ENCODE measurements at places on chromosomes 3 and 15.

DNA sequence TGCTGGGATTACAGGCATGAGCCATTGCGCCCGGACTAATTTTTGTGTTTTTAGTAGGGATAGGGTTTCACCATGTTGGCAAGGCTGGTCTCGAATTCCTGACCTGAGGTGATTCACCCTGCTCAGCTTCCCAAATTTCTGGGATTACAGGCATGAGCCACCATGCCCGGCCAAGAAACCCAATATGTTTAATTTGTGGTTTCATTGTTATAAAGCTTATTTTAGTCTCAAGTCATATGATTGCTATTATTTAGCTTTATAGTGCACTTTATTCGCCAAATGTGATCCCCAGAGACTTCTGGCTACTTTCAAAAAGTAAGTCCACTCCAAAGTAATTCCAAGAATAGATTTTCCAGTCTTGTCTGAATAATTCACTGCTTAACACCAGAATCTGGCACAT lies 19.3 kb upstream of the SLC4A7 start:
- DNase-seq = no peak

GRCh38 chr15:52289629-52290081 lies 5.9 kb downstream of the MYO5C start:
- no peak for DNase-seq

DNA sequence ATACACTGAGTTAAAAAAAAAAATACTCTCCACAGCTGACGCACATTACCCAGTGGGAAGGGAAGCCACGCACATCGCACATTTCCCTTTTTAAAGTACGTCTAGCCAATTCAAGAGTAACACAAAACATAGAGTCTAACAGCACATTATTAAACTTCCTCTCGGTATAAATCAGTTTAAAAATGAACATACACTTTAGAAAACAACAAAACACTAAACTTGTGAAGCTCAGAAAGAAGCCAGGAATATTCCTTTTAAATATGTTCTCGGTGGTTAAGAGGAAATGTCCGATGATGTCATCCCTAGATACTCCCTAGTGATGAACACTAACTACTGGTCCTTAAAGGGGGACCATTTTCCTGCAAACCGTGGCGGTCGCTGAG lies 721 bp downstream of the MYEF2 start:
- DNase-seq = no peak

- no peak for DNase-seq
Measured at GRCh38 chr3:80983753-80984152, 777.7 kb downstream of the GBE1 start.

- DNase-seq = no peak
Measured at GRCh38 chr3:170866499-170866898, 3.5 kb downstream of the RPL22L1 start.

DNA sequence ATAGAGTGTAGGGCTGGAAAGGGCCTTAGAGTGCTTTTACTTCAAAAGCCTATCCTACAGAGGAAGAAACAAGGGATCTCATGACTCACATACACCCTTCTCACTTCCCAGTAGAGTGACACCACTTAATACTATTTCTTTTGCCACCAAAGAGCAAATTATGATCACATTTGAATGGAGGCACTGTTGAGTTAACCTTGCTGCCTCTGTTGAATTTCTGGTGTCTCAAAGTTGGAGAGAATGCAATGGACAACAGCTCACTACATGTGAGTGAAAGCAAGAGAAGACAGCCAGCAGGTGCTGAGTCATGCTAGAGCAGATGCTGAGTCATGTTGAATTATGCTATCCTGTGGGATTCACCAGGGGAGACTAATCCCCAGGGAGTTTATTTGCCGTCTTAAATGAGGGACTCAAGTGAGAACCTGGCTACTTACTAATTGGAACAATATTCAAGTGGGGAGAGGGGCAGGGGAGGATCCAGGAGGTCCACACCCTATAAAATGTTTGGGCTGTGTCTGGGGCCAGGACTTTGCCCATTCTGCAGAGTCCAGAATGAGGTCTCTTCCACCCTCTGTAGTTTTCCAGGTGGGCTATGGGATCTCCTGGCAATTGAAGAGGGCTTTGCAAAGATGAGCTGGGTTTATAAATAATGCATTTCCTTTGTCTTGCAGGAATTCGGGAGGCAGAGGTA lies 35.8 kb downstream of the ST8SIA2 start:
- DNase-seq = no peak

DNA sequence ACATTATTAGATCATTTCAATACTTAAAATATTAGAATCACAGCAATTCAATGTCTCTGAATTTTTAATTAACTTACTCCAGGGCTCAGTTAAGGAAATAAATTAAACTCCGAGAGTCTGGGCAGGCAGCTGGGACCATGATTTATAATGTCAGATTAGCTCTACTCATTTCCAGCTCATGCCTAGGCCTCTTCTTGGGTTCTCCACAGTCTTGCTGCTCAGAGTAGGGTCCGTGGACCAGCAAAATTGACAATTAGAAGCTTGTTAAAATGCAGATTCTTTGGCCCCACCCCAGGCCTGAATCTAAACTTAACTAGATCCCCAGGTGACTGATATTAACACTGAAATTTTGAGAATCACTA lies 28.2 kb downstream of the ADAMTS9 start:
- no peak for DNase-seq

- DNase-seq = no peak
Measured at GRCh38 chr3:15557511-15557946, 36.0 kb upstream of the COLQ start.

DNA sequence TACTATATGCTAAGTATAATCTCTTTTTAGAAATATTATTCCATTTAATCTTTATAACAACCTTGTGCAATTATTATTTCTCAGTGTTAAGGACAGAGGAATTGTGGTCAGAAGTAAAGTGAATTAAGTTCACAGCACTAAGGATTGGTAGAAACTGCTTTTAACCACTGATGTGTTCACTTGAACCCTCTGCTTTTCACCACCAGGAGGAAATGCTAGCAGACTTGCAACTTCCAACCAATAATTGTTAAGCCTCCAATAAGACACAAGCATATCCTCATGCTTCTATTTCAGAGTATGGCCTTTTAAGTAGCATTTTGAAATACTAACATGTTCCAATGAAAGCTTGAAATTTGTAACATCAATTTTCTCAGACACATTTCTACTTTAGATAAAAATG lies 527.4 kb downstream of the SI start:
- no peak for DNase-seq

GRCh38 chr3:149969110-149969939 lies 1.4 kb downstream of the PFN2 start:
- no peak for DNase-seq

Measured in stimulated activated CD8-positive, alpha-beta memory T cell treated with anti-CD3 and anti-CD28 coated beads, Interleukin-4, amount 100 ng/mL, for 1 hour (primary cell).